ENCODE measurements at places on chromosomes 13 and 19.

GRCh38 chr13:85675151-85675907 lies 123.9 kb downstream of the SLITRK6 start:
- no peak for DNase-seq

DNA sequence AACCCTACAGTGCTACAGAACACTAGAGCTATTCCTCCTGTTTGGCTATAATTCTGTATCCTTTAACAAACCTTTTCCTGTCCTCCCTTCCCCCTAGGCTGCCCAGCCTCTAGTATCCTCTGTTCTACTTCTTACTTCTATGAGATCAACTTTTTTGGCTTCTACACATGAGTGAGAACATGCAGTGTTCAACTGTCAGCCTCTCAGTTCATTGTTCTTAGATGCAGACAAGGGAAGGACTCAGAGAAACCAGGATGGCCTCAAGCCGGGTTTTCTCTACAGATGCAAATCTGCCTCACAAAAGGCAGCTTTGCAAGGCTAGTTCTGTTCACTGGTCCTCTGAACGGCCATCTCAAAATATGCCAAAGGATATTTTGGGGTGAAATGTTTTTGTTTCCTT lies 18.4 kb downstream of the AMER2 start:
- no peak for DNase-seq

DNA sequence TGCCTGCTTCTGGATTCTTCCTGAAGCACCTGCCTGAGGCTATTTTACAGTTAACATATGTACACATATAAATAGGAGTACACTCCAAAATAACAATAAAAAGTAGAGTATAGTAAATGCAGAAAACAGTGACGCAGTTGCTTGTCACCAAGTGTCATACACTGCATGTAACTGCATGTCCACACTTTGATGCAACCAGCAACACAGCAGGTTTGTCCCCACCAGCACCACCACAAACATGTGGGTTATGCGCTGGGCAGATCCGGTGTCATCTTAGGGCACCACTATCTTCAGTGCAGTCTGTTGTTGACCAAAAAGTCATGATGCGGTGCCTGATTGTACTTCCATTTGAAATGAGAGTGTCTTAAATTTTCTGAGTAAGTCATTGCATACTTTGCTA lies 51.3 kb downstream of the COL4A2 start:
- no peak for DNase-seq

DNA sequence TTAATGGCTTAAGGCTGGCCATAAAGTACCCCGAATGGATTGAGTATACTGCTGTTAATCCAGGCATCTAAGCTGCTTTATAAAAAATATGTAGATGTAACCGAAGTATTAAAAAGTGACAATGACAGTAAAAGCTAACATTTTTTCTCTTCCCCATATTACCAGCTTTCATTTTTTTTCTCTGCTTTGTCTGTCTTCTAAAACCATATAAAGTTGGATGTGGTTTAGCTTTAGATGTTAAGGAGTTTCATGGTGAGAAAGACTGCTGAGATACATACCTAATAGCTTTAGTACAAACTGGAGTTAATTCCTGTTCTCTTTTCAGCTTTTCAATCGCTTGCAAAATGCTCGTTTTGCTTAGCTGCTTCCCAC lies 838 bp downstream of the AKAP11 start:
- no peak for DNase-seq

- DNase-seq: no peak
Observed at GRCh38 chr19:56273563-56274117, 1.1 kb downstream of the EDDM13 start.
